CD4-positive, alpha-beta T cell treated with Interferon gamma for 1 hour (primary cell): ENCODE measurements at places on chromosomes 7 and 10.
A peak's percentile ranks its signal among the peaks of the same experiment; 100 is the strongest.

- no peak for DNase-seq
Observed at GRCh38 chr7:120799813-120800475, 58.0 kb downstream of the TSPAN12 start.

DNA sequence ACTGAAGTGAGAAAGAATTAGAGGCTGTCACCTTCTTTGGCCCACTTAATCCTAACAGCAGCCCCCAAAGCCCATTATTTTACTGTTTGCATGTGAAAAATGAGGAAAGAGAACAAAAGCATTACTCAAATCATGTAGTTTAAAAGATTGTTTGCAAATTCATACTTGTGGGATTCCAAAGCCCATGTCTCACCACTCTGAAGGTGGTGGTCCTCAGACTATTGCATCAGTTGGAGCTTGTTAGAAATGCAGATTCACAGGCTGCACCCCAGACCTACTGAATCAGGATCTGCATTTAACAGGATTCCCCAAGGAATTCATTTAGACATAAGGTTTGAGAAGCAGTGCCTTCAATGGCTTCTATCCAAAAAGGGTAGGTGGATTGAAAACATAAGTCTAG is 93.7 kb upstream of the PDE1C start:
- no peak for DNase-seq

DNA sequence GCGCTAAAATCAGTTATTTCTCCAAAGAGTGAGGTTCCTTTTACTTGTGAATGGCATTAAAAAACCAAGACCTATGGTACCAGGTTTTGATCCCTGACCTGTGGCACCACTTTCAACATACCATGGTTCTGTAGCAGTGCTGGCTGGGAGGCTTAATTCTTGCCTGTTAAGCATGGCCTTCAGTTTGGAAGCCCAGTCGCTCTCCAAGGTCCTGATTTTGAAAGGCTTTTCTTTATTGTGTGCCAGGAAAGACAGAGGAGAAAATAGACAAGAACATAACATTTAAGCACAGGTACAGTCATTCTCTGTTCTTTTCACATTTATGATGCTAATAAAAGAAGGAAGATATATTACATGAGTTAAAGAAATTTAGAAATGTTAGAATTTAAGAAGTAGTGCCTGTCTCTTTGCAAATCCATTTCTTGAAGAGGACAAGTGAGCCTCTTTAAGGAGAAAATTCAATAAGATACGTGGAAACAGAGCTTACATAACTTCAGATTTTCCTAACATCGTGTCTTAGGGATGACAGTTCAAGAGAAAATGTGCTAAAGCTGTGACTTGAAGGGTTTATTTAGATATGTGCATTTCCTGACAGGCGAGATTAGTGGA is 357.6 kb downstream of the DPP6 start:
- DNase-seq, result no peak

GRCh38 chr10:32943854-32944661 is 14.0 kb downstream of the ITGB1 start:
- no peak for DNase-seq

DNA sequence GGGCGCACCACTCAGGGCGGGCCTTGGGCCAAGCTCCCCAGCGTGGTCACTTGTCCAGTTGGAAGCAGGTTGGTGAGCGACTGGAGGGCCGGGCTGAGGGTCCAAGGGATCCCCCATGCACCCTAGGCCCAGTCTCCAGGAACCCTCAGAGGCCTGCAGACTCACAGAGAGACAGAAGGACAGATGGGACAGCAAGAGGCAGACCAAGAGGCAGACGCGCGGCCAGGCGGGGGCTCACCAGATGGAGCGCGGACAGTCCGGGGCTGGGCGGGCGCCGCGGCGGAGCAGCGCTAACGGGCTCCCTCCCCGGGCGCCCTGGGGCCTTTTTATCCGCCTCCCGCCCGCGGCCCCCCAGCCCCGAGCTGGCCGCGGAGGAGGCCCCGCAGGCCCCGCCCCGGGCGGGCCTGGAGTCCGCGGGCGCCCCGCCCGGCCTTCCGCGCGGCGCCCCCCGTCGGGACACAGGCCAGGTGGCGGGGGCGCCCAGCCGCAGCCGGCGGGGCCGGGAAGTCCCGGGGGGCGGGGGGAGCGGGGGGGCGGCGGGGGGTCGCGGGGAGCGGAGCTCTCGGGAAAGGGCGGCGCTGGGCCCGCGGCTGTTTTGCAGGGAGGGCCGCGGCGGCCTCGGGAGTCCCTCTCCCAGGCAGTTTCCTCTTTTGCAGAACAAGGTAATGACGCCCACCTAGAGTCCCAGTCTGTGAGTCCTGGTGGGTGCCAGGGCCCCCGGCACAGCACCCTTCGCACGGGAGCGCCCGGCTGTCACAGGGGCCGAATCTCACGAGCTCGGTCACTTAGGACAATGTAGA is at the start of gene LOXL4:
LOXL4 (minus strand) TSS at position 301 of the 800 bp plus-strand sequence. CDS start 5,175 bp downstream, outside the sequence.
- peak; percentile 23 for DNase-seq

DNA sequence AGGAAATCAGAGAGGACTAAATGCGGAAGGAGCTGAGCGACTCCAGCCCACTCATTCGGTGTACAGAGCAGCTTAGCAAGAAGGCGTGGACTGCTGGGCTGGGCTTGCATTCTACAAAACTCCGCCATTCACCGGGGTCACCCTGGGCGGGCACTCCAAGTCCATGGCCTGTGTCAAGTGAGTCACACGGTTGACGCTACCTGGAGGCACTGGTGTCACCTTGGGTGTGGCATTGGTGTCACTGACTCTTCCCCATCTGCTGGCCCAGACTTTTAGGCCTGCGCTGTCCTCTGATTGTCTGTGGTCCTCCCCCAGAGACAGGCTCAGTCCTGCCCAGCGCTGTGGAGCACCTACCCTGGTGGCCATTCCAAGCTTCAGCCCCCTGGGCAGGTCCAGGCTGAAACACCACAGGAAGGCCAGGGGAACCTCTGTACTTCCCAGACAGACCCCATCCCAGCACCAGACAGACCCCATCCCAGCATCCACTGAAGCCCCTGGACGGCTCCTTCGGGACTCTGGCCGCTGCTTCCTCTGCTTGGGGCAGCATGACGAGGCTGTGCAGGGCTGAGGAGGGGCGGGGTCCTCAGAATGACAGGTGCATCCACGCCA is 30.6 kb upstream of the CNPY1 start:
- DNase-seq, result no peak

- no peak for DNase-seq
Observed at GRCh38 chr7:32244806-32245345, 174.7 kb upstream of the PDE1C start.

- peak; percentile 82 for DNase-seq
Observed at GRCh38 chr7:73734619-73735527, 3.7 kb downstream of the ABHD11 start.

DNA sequence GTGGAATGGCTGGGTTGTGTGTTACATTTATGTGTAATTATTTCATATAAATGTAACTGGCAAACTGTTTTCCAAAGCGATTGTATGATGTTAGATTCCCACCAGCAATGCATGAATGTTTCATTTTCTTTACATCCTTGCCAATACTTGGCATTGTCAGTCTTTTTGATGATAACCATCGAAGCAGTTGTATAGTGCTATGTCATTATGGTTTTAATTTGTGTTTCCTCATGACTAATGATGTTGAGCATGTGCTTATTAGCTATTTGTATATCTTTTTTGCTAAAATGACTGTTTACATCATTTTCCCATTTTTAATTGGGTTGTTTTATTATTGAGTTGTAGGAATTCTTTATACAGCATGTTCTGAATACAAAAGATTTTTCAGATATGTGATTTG is 22.3 kb downstream of the AHCYL2 start:
- no peak for DNase-seq

DNA sequence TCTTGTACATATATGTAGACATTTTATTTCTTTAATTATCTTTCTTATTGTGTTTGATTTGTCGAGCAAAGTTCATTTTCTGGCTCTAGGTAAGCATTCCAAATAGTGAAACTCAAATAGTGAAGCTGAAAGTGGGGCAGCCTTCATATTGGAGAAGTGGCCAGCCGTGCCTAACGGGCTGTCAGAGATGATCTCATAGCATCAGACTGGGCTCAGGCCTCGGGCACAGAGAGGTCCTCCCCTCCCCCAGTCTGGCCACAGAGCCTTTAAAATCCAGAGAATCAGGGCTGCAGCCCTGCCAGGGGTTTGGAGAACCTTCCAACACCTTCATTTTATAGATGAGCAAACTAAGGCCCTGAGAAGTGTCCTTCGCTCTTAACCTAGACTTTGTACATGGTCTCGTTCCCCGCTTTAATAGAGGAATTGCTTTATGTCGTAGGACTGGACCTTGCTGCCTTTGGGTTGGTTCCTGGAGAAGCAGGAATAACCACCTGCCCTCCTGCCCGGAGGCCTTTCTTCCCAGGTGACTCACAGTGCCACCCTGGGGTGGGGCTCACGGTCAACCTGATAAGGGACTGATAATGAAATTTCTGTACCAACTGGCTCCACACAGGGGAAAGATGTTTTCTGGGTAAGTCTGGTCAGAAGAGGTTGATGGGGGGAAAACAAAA is 7.3 kb downstream of the TSPAN15 start:
- DNase-seq, result no peak

GRCh38 chr10:122279725-122280141 is 8.6 kb downstream of the BTBD16 start:
- DNase-seq, result no peak

DNA sequence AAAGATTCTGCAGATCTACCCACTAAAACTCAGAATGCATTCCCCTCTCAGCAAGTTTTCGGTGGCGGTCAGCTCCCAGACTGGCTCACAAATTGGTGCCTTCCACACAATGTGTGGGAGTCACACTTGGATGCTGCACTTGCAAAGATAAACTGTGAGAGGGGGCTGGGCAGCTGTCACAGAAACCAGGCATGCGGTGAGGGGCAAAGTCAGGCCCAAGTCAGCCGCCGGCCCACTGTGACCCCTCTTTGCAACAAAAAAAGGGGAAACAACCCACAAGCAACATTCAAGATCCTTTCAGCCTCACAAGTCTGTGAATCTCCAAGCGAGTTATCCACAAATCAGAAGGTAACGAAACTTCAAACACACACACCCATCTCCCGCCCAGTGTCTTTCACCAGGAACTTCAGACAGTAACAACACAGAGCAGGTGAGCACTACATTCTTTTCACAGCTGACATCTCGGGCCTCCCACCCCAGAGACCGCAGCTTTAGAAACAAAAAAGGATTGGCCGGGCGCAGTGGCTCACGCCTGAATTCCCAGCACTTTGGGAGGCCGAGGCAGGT is 32.0 kb downstream of the SNX8 start:
- DNase-seq, result no peak

DNA sequence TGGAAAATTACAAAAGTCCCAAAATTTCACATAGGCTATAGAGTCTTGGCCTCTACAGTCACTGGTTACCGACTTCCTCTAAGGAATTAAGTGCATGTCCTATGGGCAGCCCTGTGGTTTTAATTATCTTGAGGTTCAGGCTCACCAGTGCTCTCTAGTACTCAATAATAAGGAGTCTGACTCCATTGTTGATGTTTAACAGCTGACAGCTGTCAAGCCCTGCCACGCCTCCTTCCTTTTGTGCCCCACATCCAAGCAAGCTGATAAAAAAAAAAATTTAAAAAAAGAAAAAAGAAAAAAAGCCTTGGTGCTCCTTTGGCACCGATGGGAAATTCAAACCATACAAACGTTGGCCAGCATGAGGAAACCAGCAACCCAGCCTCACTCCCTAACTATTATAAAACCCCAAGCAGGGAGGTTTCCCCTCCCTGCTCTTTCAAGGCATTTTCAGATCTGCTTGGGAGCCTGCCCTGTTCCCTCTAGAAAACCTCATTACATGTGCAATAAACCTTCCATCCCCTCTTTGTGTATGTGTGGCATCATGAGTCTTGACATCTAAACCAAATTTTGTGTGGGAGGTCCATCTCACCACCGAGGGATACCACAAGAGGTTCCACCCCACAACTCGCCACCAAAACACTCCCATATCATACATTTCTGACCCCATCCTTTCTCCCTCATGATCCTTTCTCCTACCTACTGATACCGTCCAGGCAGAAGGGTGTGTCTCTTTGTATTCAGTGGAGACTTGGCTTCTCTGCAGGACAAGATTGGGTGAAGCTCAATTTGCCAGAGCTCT is 70.9 kb upstream of the CCDC71L start:
- no peak for DNase-seq

DNA sequence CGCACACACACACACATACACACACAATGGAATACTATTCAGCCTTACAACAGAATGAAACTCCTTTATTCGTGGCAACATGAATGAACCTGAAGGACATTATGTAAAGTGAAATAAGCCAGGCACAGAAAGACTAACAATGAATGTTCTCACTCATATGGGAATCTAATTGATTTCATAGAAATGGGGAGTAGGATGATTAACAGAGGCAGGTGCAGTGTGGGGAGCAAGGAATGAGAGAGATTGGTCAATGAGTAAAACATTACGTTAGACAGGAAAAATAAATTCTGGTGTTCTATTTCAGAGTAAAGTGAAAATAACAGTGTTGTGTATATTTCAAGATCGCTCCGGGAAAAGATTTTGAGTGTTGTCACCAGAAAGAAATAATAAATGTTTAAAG is 694.5 kb downstream of the NXPH1 start:
- DNase-seq, result no peak

DNA sequence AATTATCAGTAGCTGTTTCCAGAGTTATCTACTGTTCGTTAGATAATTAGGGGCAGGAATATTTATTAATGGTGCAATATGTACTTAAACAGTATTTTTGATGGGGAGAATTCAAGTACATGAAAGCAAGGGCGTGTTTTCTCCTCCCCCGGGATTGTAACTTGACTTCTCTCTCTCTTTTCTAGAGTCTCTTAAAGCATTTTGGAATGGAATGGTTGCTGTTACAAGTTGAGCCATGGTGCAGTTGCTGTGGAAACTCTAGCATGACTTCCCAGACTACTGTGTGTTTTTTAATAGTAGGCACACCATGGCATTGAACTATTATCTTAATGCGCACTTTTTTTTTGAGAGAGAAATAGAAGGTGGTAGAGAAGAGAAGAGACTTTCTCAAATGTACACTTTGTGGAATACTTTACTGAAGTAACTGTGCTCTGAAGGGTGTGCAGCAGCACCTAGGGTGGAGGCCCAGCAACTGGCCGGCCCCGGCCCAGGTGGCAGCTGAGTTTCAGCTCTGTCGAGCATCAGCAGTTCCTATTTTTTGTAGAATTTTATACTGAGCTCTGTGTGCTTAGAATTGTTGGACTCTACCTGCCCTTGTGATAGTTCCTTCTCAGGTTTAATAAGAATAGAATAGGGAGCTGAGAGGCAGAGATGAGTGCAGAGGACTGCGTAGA is 64.4 kb downstream of the CCNY start:
- DNase-seq, result no peak

- DNase-seq, result no peak
Observed at GRCh38 chr10:14010769-14011574, 319.8 kb downstream of the FRMD4A start.

DNA sequence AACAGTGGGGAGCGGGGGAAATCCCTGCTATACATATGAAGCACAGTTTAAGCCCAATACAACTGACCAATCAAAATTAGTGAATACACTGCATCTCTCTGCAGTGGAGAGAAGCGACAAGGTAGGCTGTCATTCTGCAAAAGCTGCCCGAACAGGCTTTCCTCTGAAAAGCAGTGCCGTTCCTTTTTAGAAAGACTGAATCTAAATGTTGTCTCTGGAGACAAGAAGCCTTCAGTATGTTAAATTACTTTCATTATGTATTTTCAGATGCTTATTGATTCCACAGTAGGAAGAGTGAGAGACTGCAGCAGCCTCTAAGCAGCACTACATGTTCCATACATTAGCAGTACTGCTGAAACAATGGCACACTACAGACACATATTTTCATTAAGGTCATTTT is at the start of gene GPR22:
GPR22 (plus strand) TSS at position 129 of the 400 bp plus-strand sequence. CDS start 4,004 bp downstream, outside the sequence.
- no peak for DNase-seq
